ENCODE measurements at places on chromosomes 12 and 14. TPM values are rescaled to one million over a fixed set of nuclear protein-coding genes. Genes with fewer than 3 reads are reported as not detected.
A peak's percentile ranks its signal among the peaks of the same experiment; 100 is the strongest.

The SLC39A5 gene
- total RNA-seq, result 2.1 TPM

The NFYB gene
- total RNA-seq, result 29.9 TPM

The FBXL14 gene
- 43.4 TPM for total RNA-seq

GRCh38 chr14:96829791-96830190 is 32.6 kb downstream of the VRK1 start:
- H3K36me3 ChIP-seq, result no peaks in the 10 kb centered on the region
- no peak overlapping the region for H3K27ac ChIP-seq
- DNase-seq, result no peak
- H3K4me3 ChIP-seq, result no peak overlapping the region
- H3K27me3 ChIP-seq, result no peaks in the 10 kb centered on the region

DNA sequence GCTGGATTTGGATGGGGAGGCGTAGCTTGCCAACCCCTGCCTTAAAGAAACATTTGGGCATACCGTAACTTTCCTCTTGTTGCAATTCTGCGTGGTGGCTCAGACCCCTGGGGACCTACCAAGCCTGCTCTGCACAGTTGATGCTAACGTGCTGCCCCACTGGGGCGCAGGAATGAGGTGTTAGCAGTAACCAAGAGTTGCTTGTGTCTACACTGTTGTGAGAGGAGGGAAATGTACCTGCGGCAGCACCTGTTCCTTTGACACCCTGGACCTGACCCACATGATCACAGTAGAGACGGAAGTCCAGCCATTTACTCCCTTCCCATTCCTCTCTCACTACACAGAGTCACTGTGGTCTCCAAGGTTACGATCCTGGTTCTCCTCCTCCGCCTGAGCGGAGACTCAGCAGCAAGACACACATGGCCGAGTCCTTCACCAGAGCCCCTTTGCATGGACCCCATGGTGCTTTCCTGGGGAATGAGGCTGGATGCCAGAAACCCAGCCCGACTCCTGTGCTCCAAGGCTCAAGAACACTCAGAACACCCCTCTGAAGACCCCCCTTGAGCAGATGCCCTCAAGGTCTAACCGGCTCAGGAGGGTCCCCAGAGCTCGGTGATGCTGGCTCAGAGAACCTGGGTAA is 84.8 kb downstream of the FBXL14 start:
- no peaks in the 10 kb centered on the region for H3K27me3 ChIP-seq
- no peak overlapping the region for H3K27ac ChIP-seq
- H3K36me3 ChIP-seq, result no peaks in the 10 kb centered on the region
- no peaks in the 10 kb centered on the region for H3K4me1 ChIP-seq
- H3K4me3 ChIP-seq, result no peak overlapping the region

DNA sequence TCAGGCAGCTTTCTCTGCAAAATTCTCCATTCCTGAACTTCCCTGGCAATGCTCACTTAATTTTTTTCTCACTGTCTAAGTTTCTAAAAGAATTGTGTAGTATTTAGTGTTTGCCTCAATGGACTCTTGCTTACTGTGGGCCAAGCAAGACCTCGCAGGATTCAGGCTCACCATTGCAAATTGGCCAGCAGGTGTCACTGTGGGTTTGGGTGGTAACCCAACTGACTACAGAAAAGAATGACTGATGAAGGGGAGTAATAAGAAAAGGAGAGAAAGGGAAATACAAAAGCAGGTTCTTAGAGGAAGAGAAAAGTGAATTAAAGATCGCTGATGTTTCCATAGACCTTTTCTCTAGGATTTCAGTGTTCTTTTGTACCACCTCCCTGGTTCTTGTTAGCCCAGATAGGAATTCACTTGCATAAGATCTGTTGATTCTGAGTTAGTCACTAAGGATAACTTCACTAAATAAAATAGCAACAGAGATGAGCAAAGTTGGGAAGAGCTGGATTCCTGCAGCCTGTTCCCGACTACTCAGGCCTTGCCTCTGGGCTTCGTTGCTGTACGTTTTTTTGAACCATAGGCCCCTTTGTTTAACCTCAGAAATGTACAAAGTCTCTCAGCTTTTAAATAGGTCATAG is 386.5 kb upstream of the DDHD1 start:
- H3K36me3 ChIP-seq, result no peaks in the 10 kb centered on the region
- no peaks in the 10 kb centered on the region for H3K27me3 ChIP-seq
- H3K4me3 ChIP-seq, result no peak overlapping the region

DNA sequence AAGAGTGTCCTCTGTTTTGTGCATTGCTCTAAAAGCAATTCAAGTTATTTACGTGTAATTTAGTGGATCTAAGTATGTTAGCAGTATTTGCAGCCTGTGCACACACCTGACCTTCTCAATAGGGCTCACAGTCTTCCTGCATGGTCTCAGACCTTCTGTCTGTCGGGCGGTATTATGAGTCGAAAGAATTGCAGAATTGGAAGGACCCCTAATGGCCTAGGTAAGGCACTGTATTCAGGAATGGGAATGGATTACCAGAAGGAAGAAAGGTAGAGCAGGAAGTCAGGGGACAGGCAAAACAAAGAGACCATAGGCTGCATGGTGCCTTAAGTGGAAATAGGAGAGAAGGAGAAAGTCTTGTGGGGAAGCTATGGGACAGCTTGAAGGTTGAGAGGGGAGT is 341.6 kb downstream of the VRK1 start:
- H3K4me1 ChIP-seq, result no peaks in the 10 kb centered on the region
- H3K27me3 ChIP-seq, result no peaks in the 10 kb centered on the region
- no peak overlapping the region for H3K4me3 ChIP-seq
- H3K27ac ChIP-seq, result no peak overlapping the region
- no peaks in the 10 kb centered on the region for H3K36me3 ChIP-seq

GRCh38 chr14:45658917-45659299 is 405.9 kb upstream of the MIS18BP1 start:
- H3K4me1 ChIP-seq, result no peaks in the 10 kb centered on the region
- no peak overlapping the region for H3K27ac ChIP-seq
- no peaks in the 10 kb centered on the region for H3K36me3 ChIP-seq
- H3K27me3 ChIP-seq, result no peaks in the 10 kb centered on the region
- DNase-seq, result no peak

GRCh38 chr12:55720071-55720564 is at the start of gene RDH5:
RDH5 (plus strand) TSS chr12:55720393; CDS start chr12:55721185, 792 bp downstream.
- peaks cover 15% of the 10 kb centered on the region for H3K36me3 ChIP-seq
- no peaks in the 10 kb centered on the region for H3K27me3 ChIP-seq
- H3K4me3 ChIP-seq, result no peak within 1 kb of the TSS
- DNase-seq, result no peak
- peaks cover 39% of the 10 kb centered on the region for H3K4me1 ChIP-seq

GRCh38 chr12:13032164-13032563 is 12.0 kb upstream of the FAM234B start:
- H3K4me3 ChIP-seq, result no peak overlapping the region
- H3K4me1 ChIP-seq, result no peaks in the 10 kb centered on the region
- H3K27ac ChIP-seq, result no peak overlapping the region

- peaks cover 54% of the 10 kb centered on the region for H3K36me3 ChIP-seq
- DNase-seq, result no peak
- no peaks in the 10 kb centered on the region for H3K27me3 ChIP-seq
- H3K4me3 ChIP-seq, result peak overlapping the region; percentile 89
- H3K4me1 ChIP-seq, result peaks cover 28% of the 10 kb centered on the region
These were observed 13.2 kb upstream of the CDH24 start for GRCh38 chr14:23070262-23071129.

- H3K4me3 ChIP-seq, result no peak overlapping the region
- no peak overlapping the region for H3K27ac ChIP-seq
- no peaks in the 10 kb centered on the region for H3K36me3 ChIP-seq
- H3K4me1 ChIP-seq, result no peaks in the 10 kb centered on the region
- no peaks in the 10 kb centered on the region for H3K27me3 ChIP-seq
These were observed 270.6 kb downstream of the TTC8 start for GRCh38 chr14:89095036-89095435.

DNA sequence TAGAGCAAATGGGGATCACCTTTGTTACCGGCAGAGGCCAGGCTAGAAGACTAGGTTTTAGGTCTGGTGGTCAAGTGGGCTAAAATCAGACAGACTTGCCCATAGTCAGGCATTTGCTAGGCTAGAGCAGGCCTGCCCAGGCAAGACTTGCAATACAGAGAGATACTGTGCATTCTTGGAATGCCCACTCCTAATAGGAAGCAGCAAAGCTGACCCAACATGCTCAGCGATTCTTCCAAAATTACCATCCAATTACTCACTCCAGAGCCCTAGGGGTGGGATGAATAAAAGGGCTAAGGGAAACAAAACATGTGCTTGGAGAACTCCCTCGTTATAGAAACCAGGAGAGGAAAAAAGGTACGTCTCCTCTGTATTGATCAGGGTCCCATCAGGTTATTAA is 187.8 kb upstream of the AMIGO2 start:
- no peaks in the 10 kb centered on the region for H3K27me3 ChIP-seq
- no peak overlapping the region for H3K4me3 ChIP-seq
- no peak overlapping the region for H3K27ac ChIP-seq
- no peaks in the 10 kb centered on the region for H3K36me3 ChIP-seq
- no peak for DNase-seq
- H3K4me1 ChIP-seq, result peaks cover 32% of the 10 kb centered on the region

- no peak overlapping the region for H3K27ac ChIP-seq
- H3K4me1 ChIP-seq, result no peaks in the 10 kb centered on the region
- H3K4me3 ChIP-seq, result no peak overlapping the region
These were observed 100.2 kb downstream of the SRGAP1 start for GRCh38 chr12:63944586-63945228.

- no peaks in the 10 kb centered on the region for H3K27me3 ChIP-seq
- H3K36me3 ChIP-seq, result no peaks in the 10 kb centered on the region
- H3K4me1 ChIP-seq, result no peaks in the 10 kb centered on the region
These were observed 50.5 kb upstream of the CCDC175 start for GRCh38 chr14:59627011-59627520.

- DNase-seq, result no peak
- H3K4me1 ChIP-seq, result no peaks in the 10 kb centered on the region
- H3K4me3 ChIP-seq, result no peak overlapping the region
- H3K27ac ChIP-seq, result no peak overlapping the region
These were observed 13.7 kb downstream of the CALCOCO1 start for GRCh38 chr12:53713516-53713915.

Measured in CD4-positive, alpha-beta memory T cell (primary cell).